ENCODE measurements at places on chromosomes 1 and 21.

DNA sequence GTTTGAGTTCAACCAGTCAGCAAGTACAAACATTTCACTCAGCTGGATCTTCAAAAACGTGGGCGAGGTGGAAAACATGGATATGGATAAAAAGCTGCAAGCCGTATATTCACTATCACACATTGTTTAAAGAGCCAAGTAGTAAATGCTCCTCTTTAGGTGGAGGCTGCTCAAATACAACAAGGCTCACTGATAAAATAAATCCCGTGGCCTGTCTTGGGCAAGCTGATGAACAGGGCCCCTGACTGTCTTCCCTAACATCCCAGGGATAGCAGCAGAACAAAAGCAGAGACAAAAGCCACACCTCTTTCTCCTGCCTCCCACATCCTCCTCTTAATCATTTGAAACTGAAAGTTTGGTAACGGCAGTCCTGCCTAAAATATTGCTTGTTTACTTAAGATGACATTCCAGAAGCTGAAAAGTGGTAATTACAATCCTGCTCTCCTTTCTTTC is 357.7 kb downstream of the TTLL7 start:
- no peak for DNase-seq

DNA sequence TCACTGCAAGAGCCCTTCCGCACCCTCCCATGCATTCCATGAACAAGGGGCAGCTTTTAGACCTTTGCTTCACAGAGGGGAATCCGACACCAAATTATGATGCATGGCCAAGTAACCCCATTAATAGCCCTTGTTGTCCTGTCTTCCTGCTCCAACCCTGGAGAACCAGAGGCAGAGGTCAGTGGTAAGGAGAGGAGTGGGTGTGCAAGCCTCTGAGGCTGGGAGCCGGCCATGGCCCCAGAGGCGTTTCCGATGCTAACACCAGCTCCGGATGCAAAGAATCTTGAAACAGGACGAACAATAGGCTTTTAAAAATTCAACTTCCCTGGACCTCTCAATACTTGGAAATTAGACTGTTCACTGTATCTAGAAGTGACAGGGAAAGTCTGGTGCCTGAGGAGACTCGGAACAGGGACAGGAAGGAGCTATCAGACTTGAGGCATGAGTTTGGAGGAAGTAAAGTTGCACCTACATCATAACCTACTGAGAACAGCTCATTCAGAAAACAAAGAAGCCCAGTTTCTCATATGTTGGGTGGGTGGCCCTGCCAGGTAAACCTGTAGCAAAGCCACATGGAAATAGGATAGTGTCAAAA is 101.2 kb upstream of the ERG start:
- no peak for DNase-seq

DNA sequence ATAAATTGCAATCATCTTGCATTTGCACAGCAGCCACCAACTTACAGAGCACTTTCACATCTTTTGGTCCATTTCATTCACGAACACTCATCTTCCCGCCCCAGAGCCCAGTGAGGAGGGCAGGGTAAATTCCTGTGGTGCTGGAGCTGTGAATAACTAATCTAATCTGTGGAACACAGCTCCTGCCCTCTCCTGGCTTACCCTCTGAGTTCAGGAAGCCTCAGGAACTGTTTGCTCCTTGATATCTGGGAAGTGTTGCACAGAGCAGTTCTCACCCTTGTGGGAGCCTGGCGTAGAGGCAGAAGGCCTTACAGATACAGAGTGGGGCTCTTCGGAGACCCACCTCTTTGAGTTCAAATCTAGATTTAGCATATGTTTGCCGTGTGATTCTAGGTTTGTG is 11.6 kb upstream of the RD3 start:
- no peak for DNase-seq

DNA sequence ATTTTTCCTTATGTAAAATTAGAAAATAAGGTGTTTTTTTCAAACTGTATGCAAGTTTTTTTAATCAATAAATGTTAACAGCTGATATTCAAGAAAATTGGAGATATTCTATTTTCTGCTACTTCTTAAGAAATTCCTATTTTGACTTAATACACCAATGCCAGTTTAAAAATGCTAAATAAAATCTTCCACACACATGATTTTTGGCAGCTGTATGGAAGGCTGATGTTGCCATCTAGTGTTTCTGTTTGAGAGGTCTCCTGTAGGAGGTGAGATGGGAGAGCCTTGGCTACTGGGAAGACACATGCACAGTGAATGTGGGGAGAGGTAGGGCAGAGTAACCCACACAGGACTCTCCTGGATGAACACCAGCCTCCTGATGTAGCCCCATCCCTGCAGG is 29.2 kb upstream of the OR2B11 start:
- peak; percentile 10 for DNase-seq

DNA sequence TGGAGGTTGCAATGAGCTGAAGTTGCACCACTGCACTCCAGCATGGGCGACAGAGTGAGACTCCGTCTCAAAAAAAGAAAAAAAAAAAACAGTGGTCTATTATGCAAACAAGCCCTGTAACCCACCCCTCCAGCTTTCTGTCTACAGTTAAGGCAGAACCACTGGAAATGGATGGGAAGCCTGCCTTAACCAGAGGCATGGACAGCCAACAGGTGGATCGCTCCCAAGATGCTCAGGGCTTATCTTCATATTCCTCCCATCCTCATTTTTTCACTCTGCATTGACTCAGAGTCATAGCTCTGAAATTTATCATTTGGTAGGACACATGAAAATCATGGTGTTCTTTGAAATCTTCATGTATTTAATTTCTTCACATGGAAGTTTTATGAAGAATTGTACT is 8.7 kb downstream of the MTFR1L start:
- DNase-seq = no peak

DNA sequence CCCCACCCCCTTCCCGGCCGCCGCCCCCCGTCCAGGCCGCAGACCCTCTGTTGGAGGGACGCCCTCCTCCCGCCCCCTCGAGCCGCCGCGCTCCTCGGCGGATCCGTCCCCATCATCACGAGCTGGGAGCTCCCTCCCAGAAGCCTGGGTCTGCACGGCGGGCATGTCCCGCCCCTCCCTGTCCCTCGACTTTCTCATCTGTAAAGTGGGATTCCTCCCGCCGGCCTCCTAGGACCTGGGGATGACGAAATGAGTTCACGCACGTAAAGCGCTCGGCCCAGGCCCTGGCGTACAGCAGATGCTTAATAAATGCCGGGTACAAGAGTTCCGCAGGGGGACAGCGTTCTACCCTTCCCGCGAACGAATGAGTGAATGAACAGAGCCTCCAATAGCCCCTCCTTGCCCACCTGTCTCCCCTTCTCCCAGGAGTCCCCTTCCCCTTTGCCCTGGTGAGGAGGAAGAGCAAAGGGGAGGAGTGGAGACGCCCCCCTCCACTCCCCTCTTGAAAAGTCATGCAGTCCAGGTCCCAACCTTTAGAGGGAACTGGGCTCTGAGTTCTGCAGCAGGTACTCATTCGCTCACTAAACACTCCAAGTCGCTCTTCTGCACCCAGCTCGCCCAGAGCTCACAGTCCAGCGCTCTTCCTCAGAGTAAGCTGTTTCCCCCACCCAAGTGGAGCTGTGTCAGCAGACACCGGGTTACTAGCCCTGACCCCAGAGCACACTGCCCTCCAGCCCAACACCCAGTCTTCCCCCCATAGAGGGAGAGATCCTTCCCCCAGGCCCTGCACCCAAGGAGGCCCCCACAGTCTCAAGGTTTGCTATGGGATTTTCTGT is 16.8 kb downstream of the RAP1GAP start:
- DNase-seq = no peak

GRCh38 chr1:5944154-5944842 is 47.9 kb downstream of the NPHP4 start:
- no peak for DNase-seq

- DNase-seq = peak; percentile 80
These were observed 3.8 kb downstream of the RGS13 start for GRCh38 chr1:192639607-192640368.

GRCh38 chr1:220680085-220680687 is 10.0 kb upstream of the C1orf115 start:
- DNase-seq = peak; percentile 22

DNA sequence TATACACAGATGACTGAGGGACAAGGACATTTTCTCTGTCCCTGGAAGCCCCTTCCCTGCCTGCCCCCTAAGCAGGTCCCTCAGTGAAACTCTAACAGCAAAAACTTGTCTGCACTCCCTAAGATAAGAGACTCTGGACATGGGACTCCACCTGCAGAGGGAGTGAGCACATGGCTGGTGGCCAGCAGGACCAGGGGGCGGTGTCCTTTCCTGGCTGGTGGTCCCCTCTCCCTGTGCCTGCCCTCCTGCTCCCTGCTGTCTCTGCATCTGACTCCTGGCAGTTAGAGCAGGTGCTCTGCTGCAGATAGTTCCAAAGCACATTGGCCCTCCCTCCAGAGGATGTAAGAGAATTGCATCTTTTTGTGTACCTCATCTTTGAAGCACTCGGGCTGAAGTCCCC is 215.5 kb downstream of the GRIK3 start:
- DNase-seq = no peak

- no peak for DNase-seq
These were observed 113.9 kb upstream of the BACE2 start for GRCh38 chr21:41054018-41054578.

DNA sequence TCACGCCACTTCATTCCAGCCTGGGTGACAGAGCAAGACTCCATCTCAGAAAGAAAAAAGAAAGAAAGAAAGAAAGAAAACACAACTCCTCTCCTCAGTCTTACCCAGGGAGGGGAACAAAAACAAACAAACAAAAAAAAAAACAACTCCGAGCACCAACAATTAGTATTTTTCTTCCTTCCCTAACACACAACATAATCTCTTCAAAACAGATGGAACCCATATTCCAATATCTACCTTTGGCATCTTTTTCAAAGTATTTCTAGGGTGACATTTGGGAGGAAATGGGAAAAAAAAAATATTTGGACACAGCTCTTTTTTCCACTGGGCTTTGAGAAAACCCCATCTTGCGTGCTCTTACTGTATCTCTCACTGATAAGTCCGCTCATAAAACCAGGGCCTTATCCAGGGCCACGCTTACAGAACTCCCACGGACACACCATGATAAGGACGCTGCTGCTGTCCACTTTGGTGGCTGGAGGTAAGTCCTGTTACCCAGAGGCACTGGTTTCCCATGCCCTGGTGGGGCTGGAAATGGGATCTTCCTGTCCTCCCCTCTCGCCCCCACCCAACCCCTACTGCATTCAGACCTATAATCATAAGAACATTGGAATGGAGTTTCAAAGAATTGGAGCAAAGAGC is at the start of gene CELA2A:
Gene CELA2A (plus strand): TSS at position 420 of the 642 bp plus-strand sequence. CDS start 22 bp downstream, at position 442.
- no peak for DNase-seq

DNA sequence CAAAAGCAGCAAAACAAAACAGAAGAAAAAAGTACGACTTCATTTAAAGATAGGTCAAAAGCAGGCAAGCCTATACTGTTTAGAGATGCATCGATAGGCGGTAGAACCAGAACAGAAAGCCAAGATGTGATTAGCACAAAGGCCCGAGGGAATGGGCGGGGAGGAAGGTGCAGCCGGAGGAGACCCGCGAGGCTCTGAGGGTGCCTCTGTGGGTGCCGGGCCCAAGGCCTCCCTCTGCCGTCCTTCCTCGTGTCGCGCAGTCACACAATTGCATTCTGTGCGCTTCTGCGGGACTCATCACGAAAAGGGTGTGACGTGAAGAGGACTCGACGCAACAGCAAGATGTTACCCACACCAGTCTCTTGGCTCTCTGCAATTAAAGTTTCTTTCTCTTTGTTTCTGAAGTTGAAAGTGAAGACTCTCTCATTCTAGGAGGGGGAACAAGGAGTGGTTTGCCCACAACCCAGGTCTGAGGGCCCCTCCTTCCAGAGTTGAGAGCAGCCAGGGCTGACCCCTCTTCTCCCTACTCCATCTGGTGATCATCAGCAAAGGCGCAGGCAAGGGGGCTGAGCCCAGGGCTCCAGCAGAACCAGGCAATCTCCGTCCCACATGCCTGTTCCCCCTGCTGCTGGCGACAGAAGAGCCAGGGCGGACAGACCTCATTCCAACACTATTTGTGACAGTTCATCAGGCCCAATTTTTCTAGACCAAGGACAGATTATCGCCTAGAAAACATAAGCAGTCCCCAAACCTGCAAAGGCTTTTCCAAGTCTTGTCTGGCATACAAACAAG is 41.0 kb downstream of the NPHP4 start:
- no peak for DNase-seq

GRCh38 chr1:219120624-219121544 is 52.8 kb upstream of the LYPLAL1 start:
- DNase-seq = no peak

GRCh38 chr1:98949166-98949565 is 55.5 kb downstream of the PLPPR5 start:
- no peak for DNase-seq

- no peak for DNase-seq
These were observed 333.3 kb upstream of the PLXNA2 start for GRCh38 chr1:208577381-208577905.

DNA sequence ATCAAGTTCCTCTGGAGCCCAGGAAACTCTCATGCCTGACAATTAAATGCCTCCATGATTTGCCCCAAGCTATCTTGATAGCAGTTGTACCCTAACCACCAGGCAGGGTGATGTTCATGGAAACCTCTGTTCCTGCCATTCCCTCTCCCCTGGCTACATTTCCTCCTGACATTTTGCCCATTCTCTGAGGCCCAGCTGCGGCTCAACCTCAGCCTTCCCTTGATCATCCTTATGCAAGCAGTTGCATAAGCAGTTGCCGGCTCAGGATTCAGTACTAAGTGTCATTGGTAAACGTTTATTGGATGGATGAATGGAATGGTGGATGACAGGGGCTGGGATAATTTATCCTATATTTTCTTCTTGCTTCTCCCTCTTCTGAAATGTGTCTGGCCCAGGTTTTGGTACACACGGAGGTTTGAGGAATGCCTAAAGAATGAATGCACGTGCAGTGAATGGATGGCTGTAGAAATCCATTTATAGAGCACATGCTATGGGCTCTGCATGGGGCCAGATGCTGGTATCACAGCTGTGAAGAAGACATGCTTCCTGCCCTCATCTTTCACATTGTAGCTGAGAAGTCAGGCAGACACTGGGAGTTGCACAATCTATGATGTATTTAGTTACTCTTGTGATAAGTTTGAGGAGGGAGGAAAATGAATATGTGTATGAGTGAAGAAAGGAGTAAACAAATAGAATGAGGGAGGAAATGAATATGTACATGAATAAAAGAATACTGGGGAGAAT is 261.8 kb downstream of the FOXD2 start:
- DNase-seq = no peak

- DNase-seq = peak; percentile 81
These were observed 9.3 kb downstream of the MAP3K6 start for GRCh38 chr1:27357281-27358037.

- DNase-seq = no peak
These were observed 242.5 kb downstream of the RERE start for GRCh38 chr1:8574985-8575384.

GRCh38 chr21:45283035-45283610 is 4.6 kb downstream of the POFUT2 start:
- DNase-seq = no peak

Measured in activated CD4-positive, alpha-beta T cell treated with anti-CD3 and anti-CD28 coated beads, Interleukin-2, Interleukin-4, amounts not matched to agents 100 ng/mL and 50 ng/mL, durations not matched to agents 16 hours and 8 hours (primary cell).